ENCODE measurements at places on chromosomes 2 and 18.
A peak's percentile ranks its signal among the peaks of the same experiment; 100 is the strongest.

GRCh38 chr2:17646081-17646554 lies 105.6 kb downstream of the VSNL1 start:
- peak; percentile 84 for DNase-seq

- DNase-seq: peak; percentile 52
Measured at GRCh38 chr18:76490670-76491472, 4.2 kb downstream of the ZNF516 start.

GRCh38 chr2:165898381-165898780 lies 55.2 kb downstream of the TTC21B start:
- DNase-seq: peak; percentile 92

DNA sequence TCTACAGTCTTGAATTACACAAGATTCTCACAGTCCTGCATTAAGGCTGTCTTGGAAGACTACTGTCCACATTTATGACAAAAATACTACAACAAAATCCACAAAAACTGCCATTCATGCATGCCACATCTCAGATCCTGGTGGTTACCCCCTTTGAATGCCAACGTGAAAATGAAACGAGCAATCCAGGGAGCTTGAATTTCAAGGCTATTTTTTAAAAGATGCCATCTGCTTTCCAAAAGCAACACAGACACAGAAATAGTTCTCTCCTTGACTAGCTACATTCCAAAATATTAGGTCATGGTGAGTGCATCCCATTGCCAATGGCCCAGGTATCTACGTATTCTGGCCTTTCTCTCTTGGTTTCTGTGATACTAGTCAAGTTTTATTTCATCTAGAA lies 36.3 kb downstream of the IRS1 start:
- DNase-seq: no peak

DNA sequence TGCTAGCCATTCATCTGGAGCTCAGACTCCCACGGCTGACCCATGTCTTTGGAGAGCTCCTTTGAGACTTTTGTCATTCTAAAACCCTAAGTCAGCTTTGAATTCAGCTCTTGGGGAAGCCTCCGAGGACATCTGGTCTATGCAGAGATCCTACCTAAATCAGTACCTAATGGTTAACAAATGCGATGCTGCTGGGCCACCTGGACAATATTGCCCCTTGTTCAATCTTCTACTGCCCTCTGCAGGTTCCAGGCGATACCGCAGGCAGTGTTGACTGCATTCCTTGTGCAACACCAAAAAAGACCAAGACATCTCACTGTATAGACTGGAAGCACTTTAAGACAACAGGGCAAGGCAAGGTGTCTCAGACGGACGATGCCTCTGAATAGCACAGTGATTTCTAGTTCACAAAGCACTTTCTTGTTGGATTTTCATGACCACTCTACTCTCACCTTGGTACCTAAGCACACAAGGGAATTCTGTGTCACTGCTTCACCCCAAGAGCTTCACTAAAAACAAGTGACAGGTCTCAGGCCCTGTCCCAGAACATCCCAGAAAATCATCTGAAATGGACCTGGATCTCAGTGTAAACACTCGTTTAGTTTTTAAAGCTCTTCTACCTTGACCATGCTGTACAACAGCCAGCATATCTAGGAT lies 80.9 kb downstream of the XDH start:
- peak; percentile 83 for DNase-seq

All from MCF 10A (cell line).